HuH-7.5 (cell line): ENCODE measurements at places on chromosomes 2 and 18.

- no peak for DNase-seq
Measured at GRCh38 chr2:108855194-108855593, 68.6 kb downstream of the CCDC138 start.

DNA sequence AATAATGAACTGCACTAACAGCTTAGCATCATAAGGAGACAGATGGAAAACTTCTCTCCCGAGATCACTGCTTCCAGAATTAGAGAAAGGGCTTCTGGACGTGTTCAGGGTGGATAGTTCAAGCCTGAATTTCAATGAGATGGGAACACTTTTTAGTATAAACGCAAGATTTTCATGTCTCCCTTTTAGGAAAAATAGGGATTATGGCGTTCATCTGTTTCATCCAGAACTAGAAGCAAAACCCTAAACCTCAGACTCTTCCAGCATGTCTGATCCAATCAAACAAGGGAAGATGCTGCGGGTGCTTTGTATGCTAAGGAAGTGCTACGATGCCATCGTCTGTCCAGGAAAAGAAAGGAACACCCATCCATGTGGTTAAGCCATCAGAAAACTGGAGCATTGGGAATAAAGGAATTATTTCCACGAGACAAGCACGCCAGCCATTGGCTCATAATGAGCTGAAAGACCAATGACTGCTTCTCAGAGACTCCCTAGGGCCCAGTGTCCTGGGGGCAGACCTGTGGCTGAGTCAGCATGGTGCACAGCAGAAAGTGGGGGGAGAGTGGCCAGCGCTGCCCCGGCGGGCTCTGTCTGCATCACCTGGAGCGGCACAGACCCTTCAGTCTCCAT lies 65.9 kb upstream of the AFF3 start:
- no peak for DNase-seq

DNA sequence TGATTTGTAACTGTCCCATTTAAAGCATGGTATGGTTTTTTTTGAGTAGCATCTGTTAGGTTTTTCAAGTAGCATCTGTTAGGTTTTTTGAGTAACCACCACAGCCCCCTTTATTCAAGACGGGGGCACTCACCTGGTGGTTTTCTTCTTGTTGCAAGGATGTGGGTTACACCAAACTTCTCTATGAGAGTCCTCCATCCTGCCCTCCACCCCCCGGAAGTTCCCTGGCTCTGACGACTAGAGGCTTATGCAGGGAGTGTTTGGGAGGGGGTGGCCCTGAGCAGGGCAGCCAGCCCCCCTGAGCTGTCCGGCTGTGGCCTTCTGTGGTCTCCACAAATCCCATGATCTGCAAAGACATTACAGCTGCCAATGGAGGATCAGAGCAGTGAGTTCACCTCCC lies 39.3 kb downstream of the MTCL1 start:
- DNase-seq: no peak

- DNase-seq: no peak
Measured at GRCh38 chr2:36477746-36478145, 120.2 kb downstream of the FEZ2 start.

DNA sequence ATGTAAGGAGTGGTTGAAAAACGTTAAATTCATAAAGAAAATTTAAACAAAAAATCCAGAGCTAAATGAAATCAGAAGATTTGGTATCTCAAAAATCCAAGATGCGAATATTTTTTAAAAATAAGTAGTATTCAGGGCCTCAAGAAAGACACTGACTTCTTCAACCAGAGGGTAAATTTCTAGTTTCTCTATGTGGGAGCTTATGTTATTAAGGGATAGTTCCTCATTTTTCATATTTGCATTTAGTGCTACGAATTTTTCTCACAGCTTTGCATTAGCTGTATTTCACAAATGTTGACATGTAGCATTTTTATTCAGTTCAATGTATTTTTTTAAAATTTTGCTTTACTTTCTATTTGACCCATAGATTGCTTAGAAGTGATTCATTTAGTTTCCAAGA lies 454.7 kb downstream of the CBLN2 start:
- no peak for DNase-seq
